ENCODE measurements at places on chromosomes 1 and 21. TPM values are rescaled to one million over a fixed set of nuclear protein-coding genes. Genes with fewer than 3 reads are reported as not detected.

Gene TMEM269
- 0.18 TPM for total RNA-seq

GRCh38 chr1:21302747-21303715, 12.8 kb upstream of the ECE1 start:
- DNase-seq, result no peak

Gene LAD1
- total RNA-seq, result 186 TPM

DNA sequence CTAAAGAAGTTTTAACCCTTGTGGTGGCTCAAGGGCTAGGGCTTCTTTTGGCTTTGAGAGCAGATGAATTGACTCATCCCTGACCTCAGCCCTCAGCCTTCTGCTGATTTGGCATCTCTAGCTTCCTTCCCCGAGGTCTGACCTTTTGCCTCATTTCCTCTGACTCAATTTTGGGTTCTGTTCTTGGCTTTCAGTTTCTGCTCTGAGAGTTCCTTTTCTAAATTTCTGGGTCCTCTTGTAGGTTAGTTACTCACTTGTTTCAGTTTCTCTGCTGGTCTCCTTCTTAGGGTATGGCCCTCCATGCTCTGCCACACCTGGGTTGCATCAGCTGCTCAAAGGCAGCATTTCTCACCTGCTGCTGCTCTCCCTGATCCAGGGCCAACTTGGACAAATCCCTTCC, 19.4 kb downstream of the PDE4B start:
- no peak for DNase-seq

GRCh38 chr1:22579541-22580155, 16.4 kb downstream of the EPHA8 start:
- no peak for DNase-seq

Gene DYNLT5
- total RNA-seq, result 3.1 TPM

- DNase-seq, result no peak
Observed at GRCh38 chr1:116019653-116020253, 43.4 kb downstream of the SLC22A15 start.

Gene BSND
- total RNA-seq, result not detected

DNA sequence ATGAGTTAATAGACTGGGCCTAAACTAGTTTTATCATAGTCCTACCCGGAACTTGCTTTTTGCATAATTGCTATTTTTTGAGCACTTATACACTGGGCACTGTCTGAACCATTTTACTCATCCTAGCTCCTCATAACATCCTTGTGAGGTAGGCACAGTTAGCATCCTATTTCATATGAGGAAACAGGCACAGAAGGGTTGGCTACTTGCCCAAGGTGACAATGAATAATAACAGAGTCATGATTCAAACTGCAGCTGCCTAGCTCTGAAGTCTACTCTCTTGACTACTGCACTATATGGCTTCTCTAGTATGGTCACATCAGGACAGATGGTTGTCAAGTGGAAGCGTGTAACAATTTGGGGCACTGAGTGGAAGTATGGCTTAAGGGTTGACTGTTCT, 18.2 kb upstream of the RC3H1 start:
- DNase-seq, result no peak

Gene DEGS1
- total RNA-seq, result 30.9 TPM

- no peak for DNase-seq
Observed at GRCh38 chr1:160077486-160077885, 3.9 kb upstream of the KCNJ9 start.

- no peak for DNase-seq
Observed at GRCh38 chr1:18347559-18347958, 133.2 kb upstream of the KLHDC7A start.

Gene DBT
- total RNA-seq, result 24.3 TPM

DNA sequence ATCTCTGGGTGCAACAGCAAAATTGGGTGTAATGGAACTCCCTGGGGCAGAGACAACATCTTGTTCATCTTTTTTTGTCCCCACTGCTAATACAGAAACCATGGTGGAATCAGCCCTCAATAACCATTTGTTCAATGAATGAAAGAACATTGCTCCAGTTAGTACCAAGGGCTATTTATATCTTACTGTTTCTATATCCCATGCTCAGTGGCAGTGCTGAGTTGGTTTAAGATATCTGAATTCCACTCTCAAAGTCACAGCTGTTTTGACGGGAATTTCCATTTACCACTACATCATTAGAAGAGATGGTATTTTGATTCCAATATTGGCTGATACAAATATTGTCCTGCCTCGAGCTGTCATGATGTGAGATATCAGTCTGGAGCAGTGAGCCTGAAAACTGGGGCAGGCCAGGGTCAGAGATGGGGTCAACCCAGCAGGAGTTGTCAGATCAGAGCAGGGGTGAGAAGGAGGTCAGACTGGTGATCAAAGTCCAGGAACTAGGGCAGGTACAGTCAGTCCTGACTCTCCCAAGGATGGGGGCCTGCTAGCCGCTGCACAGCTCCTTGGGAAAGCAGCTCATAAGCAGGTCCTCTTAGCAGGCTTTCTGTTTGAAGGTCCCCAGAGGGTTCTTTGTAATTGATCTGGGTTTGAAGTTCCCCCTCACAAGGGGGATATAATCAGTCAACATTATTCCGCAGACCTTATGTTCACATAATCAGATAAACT, 5.8 kb upstream of the PHC2 start:
- DNase-seq, result no peak

- no peak for DNase-seq
Observed at GRCh38 chr1:3134381-3135072, 65.5 kb downstream of the PRDM16 start.

- DNase-seq, result no peak
Observed at GRCh38 chr21:18350216-18350615, 53.4 kb downstream of the TMPRSS15 start.

Gene KRTAP12-2
- not detected for total RNA-seq

- no peak for DNase-seq
Observed at GRCh38 chr1:217525773-217526490, 105.0 kb downstream of the GPATCH2 start.

DNA sequence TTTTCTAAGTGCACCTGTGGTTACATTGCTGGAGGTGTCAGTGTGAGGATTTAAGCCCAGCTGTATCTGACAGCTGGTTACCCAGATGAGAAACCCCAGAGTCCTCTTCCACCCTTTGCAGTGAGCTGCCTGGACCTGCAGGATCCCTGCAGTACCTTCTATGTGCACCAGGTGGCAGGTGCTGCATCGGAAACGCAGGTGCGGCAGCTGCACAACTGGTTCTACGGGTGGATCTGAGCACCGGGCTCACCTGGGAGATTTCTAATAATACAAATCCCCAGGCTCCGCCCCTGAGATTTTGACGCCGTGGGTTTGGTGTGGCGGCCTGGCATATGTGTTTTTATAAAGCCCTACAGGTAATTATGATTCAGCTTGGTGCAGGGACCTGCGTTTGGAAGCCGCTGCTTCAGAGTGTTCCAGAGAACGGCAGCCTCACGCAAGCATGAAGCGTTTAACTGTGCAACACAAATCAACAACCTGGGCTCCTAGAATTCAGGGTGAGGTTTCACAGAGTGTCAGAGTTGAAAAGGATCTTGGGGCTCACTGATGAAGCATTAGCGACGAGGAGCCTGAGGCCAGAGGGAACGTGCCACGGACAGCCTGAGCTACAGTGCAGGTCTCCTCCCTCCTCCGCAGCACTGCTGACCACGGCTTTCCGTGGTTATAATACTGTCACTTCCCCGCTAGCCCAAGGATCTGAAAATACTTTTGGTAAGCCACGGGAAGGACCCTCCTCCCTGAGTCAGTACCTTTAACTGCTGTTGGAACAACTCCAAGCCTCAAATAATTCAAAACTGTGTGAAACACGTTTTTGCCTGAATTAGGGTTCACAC, 96.7 kb upstream of the TRABD2B start:
- DNase-seq, result peak; percentile 87

DNA sequence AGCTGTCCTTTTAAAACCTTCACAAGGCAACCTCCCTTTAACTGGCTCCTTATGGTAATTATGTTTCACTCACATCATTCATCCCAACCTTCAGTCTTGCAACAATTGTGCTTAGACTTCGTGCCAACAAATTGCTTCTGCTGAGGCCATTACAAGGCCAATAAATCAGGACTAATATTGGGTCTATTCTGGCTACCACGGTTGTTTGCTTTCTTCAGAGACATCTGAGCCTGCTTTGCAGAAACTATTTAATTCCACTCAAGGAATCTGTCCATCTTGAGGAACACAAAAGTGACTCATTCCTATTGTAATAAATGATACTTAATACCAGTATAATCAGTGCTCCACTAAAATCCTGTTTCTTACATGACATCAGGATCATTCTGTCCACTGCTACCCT, 2.6 kb upstream of the GSTM4 start:
- DNase-seq, result no peak

Gene SELL
- total RNA-seq, result 3.5 TPM

Gene TDRD5
- total RNA-seq, result 1.0 TPM

DNA sequence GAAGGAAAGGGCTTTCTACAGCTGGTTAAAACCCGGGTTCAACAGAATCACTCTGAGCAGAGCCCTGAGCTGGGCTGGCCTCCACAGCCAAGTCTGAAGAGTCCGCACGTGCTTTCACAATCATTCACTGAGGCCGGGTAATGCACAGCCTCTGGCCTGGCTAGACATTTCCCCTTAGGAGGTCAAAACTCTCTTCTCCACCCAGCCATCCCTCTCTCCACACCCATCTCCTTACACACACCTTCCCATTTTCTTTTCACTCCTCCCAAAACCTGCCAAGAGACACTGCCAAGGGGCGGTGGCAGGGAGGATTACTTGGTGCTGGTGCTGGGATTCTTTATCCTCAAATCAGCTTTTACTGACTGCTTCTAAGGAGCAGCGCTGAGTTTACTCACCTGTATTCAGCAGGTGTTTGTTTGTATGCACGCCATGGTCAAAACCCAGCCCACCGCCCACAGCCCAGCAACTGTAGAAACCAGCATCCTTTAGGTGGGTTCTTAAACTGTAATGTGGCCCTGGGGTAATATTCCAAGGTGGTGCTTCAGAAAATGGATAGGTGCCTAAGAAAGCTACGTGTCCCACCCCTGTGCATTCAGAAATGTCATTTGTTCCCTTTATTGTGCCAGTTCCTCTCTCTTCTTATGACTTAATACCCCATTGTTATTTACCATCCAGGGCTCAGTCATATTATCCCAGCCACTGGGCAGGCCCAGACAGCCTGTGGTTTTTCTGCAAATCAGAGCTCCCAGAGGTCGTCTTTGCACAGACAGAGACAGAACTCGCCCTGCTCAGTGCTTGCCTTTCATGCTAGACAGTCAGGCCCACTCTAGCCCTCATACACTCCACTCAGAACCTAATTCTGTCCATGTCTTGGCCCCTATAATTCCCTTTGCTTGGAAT, 80.2 kb downstream of the ADSS2 start:
- DNase-seq, result peak; percentile 62

DNA sequence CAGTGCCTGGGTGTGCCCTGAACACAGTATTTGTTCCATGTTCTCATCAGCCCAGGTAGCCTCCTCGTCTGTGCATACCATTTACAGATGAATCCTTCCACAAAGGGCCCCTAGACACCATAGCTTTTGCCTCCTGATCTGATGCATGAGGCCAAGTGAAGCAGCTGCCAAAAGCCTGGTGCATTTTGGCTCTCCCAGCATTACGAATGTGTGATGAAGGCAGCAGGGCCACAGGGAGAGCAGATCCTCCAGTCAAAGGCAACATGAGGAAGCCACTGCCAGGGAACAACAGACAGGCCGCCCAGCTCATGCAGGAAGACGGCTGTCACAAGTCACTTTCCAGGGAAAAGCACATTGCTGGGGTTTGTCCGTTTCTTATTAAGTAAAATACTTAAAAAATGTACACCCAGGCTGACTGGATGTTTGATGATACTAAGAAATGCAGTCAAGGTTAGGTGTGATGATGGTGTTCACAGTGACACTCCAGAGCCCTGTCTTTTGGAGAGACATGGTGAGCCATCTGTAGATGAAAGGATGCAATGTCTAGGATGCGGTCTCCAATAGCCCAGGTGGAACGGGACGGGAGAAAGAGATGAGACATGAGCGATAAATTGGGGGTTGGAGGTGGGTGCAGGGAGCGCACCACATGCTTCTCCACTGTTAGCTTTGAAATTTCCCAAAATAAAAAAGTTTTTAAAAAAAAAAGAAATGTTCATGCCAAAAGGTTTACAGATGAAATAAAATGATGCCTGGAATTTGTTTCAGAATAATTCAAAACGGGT, 48.7 kb downstream of the NPHP4 start:
- peak; percentile 35 for DNase-seq

DNA sequence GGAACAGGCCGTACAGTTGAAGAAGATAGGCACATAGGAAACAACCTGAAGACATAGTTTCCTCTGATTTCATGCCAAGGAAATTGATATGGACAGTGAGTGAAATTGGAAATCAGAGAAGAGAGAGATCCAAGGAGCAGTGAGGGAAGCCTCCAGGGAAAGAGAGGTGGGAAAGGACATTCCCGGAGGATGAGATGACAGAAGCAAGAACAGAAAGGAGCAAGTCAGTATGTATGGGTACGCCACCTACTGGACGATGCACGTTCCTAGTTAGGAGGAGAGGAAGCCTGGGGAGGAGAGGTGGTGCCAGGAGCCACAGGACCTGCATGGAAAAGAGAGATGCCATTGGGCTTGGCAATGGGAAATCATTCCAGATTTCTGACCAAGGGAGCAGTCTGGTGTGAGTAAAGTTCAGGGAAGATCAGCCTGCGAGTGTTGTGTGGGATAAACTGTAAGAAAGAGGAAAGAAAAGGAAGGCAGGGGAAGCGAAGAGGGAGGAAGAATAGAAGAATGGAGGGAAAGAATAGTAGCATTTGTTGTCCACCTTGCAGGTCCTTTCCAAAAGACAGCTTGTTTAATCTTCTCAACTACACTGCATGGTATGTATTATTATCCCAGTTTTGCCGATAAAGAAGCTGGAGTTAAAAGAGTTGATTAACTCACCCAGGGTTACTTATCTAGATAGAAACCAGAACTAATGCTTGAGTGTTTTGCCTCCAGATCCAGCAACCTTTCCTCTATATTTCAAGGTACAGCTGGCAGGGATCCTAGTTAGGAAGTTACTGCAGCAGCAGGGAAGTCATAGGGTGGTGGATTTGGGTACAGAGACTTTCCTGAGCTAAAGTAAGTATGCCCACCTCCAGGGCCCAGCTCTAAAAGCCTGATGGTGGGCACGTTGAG, 27.4 kb downstream of the C1orf116 start:
- no peak for DNase-seq

GRCh38 chr1:180777072-180777689, 135.5 kb upstream of the KIAA1614 start:
- DNase-seq, result no peak

Data from ureter (tissue), 1 donor.